ENCODE measurements at places on chromosomes 2 and 18. TPM values are rescaled to one million over a fixed set of nuclear protein-coding genes. Genes with fewer than 3 reads are reported as not detected.

DNA sequence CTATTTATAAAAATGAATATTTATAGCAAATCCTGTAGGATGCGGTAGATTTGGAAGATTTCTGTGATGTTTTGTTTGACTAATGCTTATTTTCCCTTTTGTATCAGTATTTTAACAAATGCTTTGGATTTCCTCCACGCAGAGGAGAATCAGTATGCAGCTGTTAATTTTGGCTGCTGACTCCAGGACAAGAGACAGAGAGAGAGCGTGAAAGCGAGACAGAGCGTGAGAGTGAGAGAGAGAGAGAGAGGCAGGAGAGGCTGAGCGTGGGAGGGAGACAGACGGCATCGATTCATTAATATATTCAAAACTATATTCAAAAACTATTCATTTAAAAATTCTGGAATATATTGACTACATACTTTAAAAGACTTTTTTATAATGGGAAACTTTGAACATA lies 62.5 kb downstream of the RRM2 start:
- no peaks in the 10 kb centered on the region for H3K36me3 ChIP-seq
- H3K27ac ChIP-seq = no peak overlapping the region
- DNase-seq = no peak

- H3K4me1 ChIP-seq = peaks cover 5% of the 10 kb centered on the region
- no peak overlapping the region for H3K4me3 ChIP-seq
- H3K27ac ChIP-seq = no peak overlapping the region
- H3K27me3 ChIP-seq = no peaks in the 10 kb centered on the region
- no peaks in the 10 kb centered on the region for H3K36me3 ChIP-seq
Measured at GRCh38 chr2:6986301-6986911, 69.2 kb downstream of the RNF144A start.

GRCh38 chr2:240452462-240453256 lies 17.2 kb downstream of the GPC1 start:
- peak; percentile 57 for DNase-seq
- peaks cover 89% of the 10 kb centered on the region for H3K4me1 ChIP-seq
- H3K4me3 ChIP-seq = peak overlapping the region; percentile 74
- peak overlapping the region; percentile 88 for H3K27ac ChIP-seq
- H3K36me3 ChIP-seq = no peaks in the 10 kb centered on the region

DNA sequence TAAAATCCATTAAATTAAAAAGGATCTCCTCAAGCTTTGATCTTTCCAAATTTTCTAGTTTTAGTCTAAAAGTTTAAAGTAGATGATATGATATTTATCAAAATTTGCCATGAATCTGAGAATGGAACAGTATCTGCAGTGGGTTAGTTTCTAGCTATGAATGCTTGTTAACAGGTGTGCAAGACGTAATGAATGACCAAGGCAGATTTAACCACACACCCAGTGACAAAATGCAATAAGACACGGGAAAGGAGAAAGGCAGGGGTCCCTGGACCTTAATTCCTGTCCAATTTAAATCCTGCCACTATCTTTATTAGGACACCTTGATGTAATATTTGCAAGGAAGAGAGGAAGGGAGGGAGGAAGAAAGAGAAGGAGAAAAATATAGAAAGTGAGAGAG lies 30.5 kb upstream of the PEX13 start:
- H3K4me3 ChIP-seq = no peak overlapping the region
- no peaks in the 10 kb centered on the region for H3K36me3 ChIP-seq
- no peak for DNase-seq
- H3K27ac ChIP-seq = no peak overlapping the region

GRCh38 chr2:233225230-233226068 lies 26.0 kb upstream of the ATG16L1 start:
- H3K4me1 ChIP-seq = no peaks in the 10 kb centered on the region
- no peaks in the 10 kb centered on the region for H3K36me3 ChIP-seq
- no peaks in the 10 kb centered on the region for H3K27me3 ChIP-seq
- no peak overlapping the region for H3K27ac ChIP-seq
- DNase-seq = no peak

- no peak overlapping the region for H3K4me3 ChIP-seq
- peaks cover 8% of the 10 kb centered on the region for H3K4me1 ChIP-seq
- no peak overlapping the region for H3K27ac ChIP-seq
- H3K27me3 ChIP-seq = no peaks in the 10 kb centered on the region
- H3K36me3 ChIP-seq = peaks cover 8% of the 10 kb centered on the region
Measured at GRCh38 chr18:35074581-35074980, 33.4 kb downstream of the MAPRE2 start.

DNA sequence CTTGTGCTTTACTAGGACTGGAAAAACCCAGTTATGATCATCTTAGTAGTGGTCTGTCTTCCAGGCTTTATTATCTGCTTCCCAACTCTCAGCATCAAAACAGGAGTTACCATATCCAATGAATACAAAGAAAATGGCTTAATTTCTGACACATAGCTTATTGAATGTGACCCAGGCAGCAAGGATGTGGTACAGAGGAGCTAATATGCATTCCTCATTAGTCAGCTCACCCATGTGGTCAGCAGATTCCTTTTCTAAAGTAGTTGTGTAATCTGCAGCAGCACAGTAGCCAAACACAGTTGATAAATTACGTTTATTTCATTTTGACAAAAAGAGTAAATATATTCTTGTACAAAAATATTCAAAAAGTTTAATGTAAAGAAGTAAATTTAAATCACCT lies 43.6 kb downstream of the TSPYL6 start:
- DNase-seq = no peak
- H3K4me3 ChIP-seq = no peak overlapping the region
- H3K36me3 ChIP-seq = no peaks in the 10 kb centered on the region
- peaks cover 23% of the 10 kb centered on the region for H3K4me1 ChIP-seq

- no peak overlapping the region for H3K4me3 ChIP-seq
- no peak overlapping the region for H3K27ac ChIP-seq
- H3K4me1 ChIP-seq = peaks cover 17% of the 10 kb centered on the region
- H3K27me3 ChIP-seq = no peaks in the 10 kb centered on the region
Measured at GRCh38 chr2:36733215-36733614, 36.7 kb downstream of the VIT start.

Gene PID1
- total RNA-seq = 19.2 TPM

Gene CDCA7
- 17.3 TPM for total RNA-seq

Gene CD302
- 20.7 TPM for total RNA-seq

Gene TRAK2
- 26.3 TPM for total RNA-seq

All from suprapubic skin (tissue), 4 donors.